Kidney (tissue), 22 donors: ENCODE measurements at places on chromosomes 12 and 14. TPM values are rescaled to one million over a fixed set of nuclear protein-coding genes. Genes with fewer than 3 reads are reported as not detected.

DNA sequence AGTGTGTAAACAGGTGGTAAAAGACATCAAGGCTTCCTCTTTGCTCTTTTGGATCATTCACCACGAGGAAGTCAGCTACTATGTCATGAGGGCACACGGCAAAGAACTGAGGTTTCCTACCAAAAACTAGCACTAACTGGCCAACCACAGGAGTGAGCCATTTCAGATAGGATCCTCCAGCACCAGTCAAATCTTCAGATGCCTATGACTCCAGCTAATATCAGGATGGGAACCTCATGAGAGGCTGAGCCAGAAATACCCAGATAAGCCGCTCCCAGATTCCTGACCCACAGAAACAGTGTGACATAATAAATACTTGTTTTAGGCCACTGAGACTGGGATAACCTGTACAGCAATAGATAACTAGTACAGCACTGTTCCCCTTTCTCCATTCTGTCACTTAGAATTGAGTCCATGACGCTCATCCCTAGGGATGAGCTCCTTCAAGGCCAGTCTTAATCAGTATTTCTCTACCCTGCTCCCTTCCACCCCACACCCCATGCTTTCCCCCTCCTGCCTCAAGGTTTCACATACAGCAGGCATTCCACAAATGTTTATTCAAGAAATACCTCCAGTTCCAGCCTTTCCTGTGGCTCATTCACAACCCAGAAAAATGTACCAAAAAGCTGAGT is 68.4 kb downstream of the PPM1H start:
- no peak overlapping the region for H3K4me3 ChIP-seq
- no peaks in the 10 kb centered on the region for H3K4me1 ChIP-seq
- H3K27me3 ChIP-seq, result no peaks in the 10 kb centered on the region
- no peak overlapping the region for H3K27ac ChIP-seq

- H3K36me3 ChIP-seq, result no peaks in the 10 kb centered on the region
- no peak for DNase-seq
- no peaks in the 10 kb centered on the region for H3K4me1 ChIP-seq
- no peak overlapping the region for H3K27ac ChIP-seq
Observed at GRCh38 chr14:99006276-99006675, 265.7 kb downstream of the BCL11B start.

GDF11 gene
- 6.2 TPM for total RNA-seq

EXOC5 gene
- 52.2 TPM for total RNA-seq

GRCh38 chr12:91704446-91704845 is 441.2 kb downstream of the BTG1 start:
- no peak overlapping the region for H3K4me3 ChIP-seq
- no peak for DNase-seq

DNA sequence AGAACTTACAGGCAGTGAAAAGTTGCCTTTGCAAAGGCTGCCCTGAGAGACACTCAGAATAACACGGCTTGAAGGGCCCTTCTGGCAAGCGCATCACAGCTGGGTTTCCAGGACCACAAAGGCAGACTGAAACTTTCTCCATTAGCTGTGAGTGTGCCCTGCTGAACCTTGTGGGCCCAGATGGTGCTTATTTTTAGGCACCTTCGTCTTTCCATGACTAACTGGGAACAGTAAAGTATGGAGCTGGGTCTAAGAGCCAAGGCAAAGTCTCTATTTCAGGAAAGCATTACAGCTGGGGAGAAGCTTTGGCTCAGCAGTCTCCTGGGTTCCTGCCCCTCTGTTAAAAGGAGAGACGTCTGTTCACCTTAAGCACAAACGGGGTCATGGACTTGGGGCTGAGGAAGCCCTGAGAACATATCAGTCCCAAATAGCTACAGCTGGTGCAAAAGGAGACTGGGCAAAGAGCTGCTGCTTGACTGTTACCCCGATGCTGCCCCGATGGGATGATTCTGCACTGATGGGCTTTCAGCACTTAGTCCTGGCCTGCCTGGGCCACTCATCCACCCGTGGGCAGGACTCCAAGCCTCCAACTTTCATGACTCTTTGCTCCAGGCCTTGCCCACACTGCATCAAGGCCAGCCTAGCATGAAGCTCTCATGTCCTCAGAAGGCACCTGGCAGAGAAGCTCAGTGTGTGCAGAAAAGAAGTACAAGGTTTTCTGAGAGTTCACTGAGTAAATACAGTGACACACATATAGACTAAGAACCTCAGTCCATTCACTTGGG is 248.3 kb downstream of the PHLDA1 start:
- H3K4me1 ChIP-seq, result peaks cover 8% of the 10 kb centered on the region
- no peak for DNase-seq
- H3K4me3 ChIP-seq, result no peak overlapping the region
- no peaks in the 10 kb centered on the region for H3K27me3 ChIP-seq
- no peak overlapping the region for H3K27ac ChIP-seq

DNA sequence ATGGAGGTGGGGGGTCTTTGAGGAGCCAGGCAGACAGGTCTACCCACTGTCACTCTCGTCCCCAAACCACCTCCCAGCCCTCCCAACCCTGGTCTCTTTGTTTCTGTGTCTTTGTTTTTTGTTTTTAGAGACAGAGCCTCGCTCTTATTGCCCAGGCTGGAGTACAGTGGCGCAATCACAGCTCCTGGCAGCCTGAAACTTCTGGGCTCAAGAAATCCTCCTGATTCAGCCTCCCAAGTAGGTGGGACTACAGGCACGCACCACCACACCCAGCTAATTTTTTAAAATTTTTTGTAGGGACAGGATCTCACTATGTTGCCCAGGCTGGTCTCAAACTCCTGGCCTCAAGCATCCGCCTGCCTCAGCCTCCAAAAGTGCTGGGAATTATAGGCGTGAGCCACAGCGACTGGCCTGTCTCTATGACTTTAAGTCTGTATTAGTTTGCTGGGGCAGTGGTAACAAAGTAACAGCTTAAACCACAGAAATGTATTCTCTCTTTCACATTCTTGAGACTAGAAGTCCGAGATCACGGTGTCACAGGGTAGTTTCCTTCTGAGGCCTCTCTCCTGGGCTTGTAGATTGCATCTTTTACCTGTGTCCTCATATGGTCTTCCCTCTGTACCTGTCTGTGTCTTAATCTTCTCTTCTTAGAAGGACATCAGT is 26.1 kb downstream of the DTX1 start:
- H3K36me3 ChIP-seq, result no peaks in the 10 kb centered on the region
- no peak overlapping the region for H3K4me3 ChIP-seq
- no peak overlapping the region for H3K27ac ChIP-seq
- H3K27me3 ChIP-seq, result peaks cover 3% of the 10 kb centered on the region
- peaks cover 3% of the 10 kb centered on the region for H3K4me1 ChIP-seq

- DNase-seq, result no peak
- no peaks in the 10 kb centered on the region for H3K4me1 ChIP-seq
- no peaks in the 10 kb centered on the region for H3K27me3 ChIP-seq
Observed at GRCh38 chr14:92610849-92611271, 97.3 kb downstream of the RIN3 start.

DNA sequence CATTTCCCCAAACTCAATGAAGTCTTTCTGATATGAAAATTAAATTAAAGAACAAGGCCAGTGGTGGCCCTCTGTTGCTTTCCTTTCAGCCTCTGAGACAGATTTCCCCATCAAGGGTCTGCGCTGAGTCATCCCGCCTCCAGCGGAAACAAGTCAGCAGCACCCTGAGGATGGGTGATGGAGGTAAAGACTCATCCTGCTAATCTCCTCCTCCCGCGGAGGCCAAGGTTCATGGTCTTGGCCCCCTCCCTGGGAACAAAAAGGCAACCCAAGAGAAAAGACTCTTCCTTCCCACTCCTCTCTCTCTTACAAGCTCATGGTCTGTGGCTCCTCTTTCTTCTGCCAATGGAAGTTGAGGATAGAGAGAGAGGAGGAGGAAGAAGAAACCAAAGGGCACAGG is 9.0 kb upstream of the NUMB start:
- H3K4me1 ChIP-seq, result peaks cover 14% of the 10 kb centered on the region
- no peak overlapping the region for H3K27ac ChIP-seq
- H3K27me3 ChIP-seq, result no peaks in the 10 kb centered on the region

DNA sequence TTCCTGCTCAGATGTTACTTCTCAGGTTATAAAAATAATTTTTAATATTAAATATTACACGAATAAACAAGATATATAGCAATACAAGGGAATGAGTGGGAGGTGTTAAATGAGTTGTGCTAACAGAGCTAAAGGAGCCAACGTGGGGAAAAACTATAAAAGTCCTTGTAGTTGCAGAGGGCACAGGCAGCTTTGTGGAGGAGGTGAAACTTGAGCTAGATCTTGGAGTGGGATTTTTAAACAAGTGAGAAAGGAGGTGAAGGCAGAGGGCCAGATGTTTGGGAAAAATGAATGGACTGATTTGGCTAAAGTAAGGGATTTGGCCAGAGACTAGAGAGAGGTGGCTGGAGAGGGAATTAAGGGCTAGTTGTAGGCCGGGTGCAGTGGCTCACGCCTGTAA is 5.2 kb upstream of the FKBP11 start:
- H3K36me3 ChIP-seq, result no peaks in the 10 kb centered on the region
- no peak overlapping the region for H3K4me3 ChIP-seq
- H3K27me3 ChIP-seq, result no peaks in the 10 kb centered on the region
- no peak for DNase-seq
- no peak overlapping the region for H3K27ac ChIP-seq
- no peaks in the 10 kb centered on the region for H3K4me1 ChIP-seq

RNASE7 gene
- not detected for total RNA-seq

DEPDC4 gene
- total RNA-seq, result 1.4 TPM

MANSC4 gene
- total RNA-seq, result not detected

GRCh38 chr14:85115921-85116320 is 414.0 kb upstream of the FLRT2 start:
- no peak overlapping the region for H3K27ac ChIP-seq
- DNase-seq, result no peak
- no peaks in the 10 kb centered on the region for H3K27me3 ChIP-seq

DNA sequence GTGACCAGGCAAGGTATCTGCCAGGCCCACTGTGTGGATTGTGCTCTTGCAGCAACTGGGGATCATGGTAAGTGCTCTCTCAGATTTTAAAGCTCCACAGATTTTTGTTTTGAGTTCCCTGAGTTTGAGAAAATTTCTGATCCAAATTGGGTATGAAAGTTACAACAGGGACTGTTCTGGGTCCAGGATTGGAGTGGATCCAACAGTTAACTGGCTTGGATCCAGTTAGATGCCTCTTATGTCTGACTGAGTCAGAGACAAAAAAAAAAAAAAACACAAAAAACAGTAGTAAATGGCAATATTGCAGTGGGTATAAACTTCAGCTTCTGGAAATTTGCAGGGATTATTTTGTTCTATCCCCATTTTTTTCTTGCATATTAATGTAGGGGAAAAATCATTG is 598.8 kb downstream of the C12orf50 start:
- H3K4me1 ChIP-seq, result no peaks in the 10 kb centered on the region
- H3K36me3 ChIP-seq, result no peaks in the 10 kb centered on the region
- no peak overlapping the region for H3K27ac ChIP-seq
- no peak for DNase-seq
- H3K27me3 ChIP-seq, result no peaks in the 10 kb centered on the region

GOLGA5 gene
- total RNA-seq, result 33.7 TPM

DNA sequence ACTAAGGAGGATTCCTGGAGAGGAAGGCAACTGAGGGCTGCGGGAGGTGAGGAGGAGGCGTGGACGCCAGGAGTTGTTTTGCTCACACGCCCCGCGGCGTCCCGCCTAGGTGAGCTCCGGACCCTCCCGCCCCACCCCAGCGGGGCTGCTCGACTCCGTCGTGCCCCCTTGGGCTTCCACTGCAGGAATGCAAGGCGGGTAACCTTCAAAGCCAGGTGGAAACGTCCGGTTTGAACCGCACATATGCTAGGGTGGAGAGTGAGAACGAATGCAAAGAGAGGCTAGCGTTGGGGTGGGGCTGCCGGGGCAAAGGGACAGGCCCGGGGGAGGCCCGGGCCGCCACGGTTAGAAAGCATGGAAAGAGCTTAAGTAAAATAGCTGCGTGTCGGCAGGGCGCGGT is 5.4 kb upstream of the DPPA3 start:
- H3K4me3 ChIP-seq, result no peak overlapping the region
- no peaks in the 10 kb centered on the region for H3K36me3 ChIP-seq
- H3K27ac ChIP-seq, result no peak overlapping the region
- H3K27me3 ChIP-seq, result no peaks in the 10 kb centered on the region

SERPINA4 gene
- total RNA-seq, result 6.1 TPM

DNA sequence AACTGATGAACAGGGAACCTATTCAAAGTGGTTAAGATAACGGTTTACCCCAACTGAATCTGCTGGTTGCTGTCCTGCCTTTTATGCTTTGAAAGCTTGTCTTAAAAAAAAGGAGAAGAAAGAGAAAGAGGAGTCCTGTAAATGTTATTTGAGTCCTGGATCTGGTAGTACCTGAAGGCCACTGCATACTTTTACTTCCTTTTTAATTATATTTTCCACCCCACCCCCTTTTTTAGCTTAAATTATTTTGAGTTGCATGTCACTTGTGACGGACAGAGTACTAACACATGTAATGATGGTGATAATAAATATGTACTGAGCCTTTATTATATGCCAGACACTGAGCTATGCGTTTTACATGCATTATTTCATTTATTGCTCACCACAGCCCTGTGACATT is 2.5 kb upstream of the AMIGO2 start:
- no peak overlapping the region for H3K27ac ChIP-seq
- H3K4me3 ChIP-seq, result no peak overlapping the region
- DNase-seq, result no peak
- H3K36me3 ChIP-seq, result no peaks in the 10 kb centered on the region

DNA sequence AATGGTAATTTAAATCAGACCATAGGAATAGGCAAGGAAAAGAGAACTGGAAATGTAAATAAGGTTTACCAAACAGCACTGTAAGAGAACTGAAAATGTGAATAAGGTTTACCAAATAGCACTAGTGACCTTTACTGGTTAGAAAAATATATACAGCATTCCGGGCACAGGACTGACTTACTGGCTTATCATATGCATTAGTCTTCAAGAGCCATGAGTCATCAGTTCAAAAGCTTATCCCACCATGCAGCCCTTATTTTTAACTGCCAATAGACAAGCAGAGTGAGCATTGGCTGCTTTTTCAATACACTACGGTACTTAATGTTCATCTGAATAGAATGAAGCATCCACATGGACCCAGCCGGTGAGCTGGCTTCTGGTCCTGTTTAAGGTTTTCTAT is 13.0 kb upstream of the NELL2 start:
- H3K27ac ChIP-seq, result no peak overlapping the region
- H3K4me3 ChIP-seq, result no peak overlapping the region
- no peaks in the 10 kb centered on the region for H3K27me3 ChIP-seq
- H3K4me1 ChIP-seq, result no peaks in the 10 kb centered on the region

GRCh38 chr12:94427501-94428381 is 31.9 kb downstream of the CEP83 start:
- no peak overlapping the region for H3K27ac ChIP-seq
- no peak for DNase-seq
- no peaks in the 10 kb centered on the region for H3K36me3 ChIP-seq
- H3K4me3 ChIP-seq, result peak overlapping the region; percentile 4
- H3K4me1 ChIP-seq, result peaks cover 8% of the 10 kb centered on the region
- no peaks in the 10 kb centered on the region for H3K27me3 ChIP-seq

CATSPERB gene
- 2.1 TPM for total RNA-seq

CBLN3 gene
- total RNA-seq, result 1.3 TPM

FCF1 gene
- 49.6 TPM for total RNA-seq

ARHGAP9 gene
- 18.1 TPM for total RNA-seq
